Lower leg skin (tissue), 4 donors: ENCODE measurements at places on chromosomes 2 and 18. TPM values are rescaled to one million over a fixed set of nuclear protein-coding genes. Genes with fewer than 3 reads are reported as not detected.

Gene PRSS56
- not detected for total RNA-seq

- DNase-seq: no peak
Measured at GRCh38 chr2:26423750-26424149, 22.0 kb downstream of the DRC1 start.

GRCh38 chr2:39338502-39338901 lies 94.7 kb upstream of the CDKL4 start:
- DNase-seq: no peak

Gene BCL11A
- total RNA-seq: 94.4 TPM

GRCh38 chr2:240893363-240893844 lies 2.6 kb downstream of the MAB21L4 start:
- DNase-seq: no peak

DNA sequence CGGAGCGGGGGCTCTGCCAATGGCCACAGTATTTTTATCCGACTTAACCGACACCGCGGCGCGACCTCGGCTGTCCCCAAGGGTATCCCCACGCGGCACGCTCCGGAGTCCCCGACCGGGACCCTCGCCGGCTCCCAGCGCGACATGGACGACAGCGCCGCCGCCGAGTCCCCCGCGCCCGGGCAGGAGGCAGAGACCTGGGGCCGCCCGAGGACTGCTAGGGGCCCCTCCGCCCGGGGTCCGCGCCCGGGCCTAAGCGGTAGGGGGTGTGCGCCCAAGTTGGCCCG lies 468 bp downstream of the UXS1 start:
- peak; percentile 89 for DNase-seq

Gene CD207
- total RNA-seq: 52.0 TPM

DNA sequence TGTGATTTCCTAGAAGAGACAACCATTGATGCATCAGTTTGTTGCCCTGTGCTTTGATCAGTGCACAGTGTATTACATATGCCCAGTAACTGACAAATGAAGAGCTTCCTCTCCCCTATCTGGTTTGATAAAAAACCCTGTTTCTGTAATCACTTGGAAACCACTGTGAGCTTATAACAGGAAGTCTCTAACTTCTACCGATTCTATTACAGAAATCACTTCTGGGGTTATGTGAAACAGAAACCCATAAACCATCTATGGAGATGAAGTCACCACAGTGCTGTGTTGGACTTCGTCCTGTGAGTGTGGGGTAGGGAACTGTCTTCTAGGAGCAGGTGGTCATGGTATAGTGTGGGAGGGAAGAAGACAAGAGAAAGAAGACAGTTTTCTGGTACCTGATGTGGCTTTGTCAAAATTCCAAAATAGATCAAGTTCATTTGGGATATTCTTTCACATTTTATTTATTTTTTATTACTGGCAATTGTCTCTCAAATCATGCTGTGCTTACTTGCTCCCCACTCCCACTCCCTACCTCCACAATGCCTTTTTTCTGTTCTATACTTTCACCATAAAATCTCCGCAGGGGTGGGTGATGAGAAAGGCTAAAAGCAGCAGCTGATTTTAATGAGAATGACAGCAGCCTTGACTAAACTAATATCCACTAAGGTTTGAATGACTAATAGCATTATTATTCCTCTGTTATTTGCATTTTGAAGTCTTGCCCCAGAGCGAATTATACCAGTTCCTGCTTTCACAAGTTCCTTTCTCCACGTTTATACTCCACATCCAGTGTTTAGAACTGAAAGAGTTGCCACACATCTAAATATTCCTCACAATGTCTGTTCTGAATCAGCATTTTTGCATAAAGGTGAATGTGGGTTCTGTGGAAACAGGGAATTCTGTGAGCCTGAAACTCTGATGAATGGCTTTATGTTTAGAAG lies 41.7 kb upstream of the RND3 start:
- no peak for DNase-seq

- no peak for DNase-seq
Measured at GRCh38 chr2:189899101-189899500, 114.9 kb downstream of the PMS1 start.

- DNase-seq: peak; percentile 79
Measured at GRCh38 chr18:48202006-48202348, 207.2 kb downstream of the ZBTB7C start.

- no peak for DNase-seq
Measured at GRCh38 chr2:199797431-199798403, 53.3 kb downstream of the FTCDNL1 start.

DNA sequence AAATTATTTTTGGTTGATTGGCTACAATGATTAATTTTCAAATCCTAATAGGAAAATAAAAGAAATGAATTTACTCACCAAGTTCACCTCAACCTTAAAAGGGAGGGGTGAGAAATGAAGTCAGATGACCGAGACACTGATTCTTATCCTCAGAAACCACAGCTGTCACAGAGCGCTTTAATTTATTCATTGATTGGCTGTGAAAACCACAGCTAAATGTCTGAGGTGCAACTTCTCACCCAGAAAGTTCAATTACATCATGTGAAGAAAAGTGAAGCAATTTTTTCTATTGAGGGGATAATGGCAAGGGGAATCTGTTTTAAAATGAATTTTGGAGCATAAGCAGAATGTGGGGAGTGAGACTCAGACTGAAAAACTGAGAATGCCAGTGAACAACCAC lies 128.4 kb downstream of the RNF152 start:
- no peak for DNase-seq

DNA sequence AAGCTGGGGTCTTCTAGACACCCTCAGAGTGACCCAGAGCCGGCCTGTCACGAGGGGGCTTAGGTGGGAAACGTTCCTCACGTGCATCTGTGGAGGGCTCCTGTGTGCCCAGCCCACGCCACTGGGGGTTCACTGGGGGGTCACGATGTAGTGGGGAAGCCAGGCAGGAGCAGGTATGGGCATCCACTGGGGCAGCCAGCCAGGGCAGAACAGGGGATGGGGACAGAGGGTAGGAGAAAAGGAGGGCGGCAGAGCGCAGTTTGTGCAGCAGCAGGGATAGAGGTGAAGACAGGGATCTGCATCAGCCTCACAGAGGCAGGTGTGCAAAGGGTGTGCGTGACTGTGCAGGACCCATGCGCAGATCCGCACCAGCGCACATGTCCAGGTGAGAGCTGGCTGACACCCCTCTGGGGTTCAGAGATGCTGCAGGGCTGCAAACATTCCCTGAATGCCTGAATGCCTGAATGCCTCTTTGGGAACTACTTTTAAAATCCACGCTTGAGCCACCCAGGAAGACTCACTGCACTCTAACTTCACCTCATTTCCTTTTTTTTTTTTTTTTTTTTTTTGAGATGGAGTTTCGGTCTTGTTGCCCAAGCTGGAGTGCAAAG lies 10.0 kb downstream of the PNKD start:
- DNase-seq: no peak

Gene KCNG2
- total RNA-seq: not detected

- no peak for DNase-seq
Measured at GRCh38 chr2:204177251-204177976, 240.9 kb downstream of the ICOS start.
